Left hindlimb (tissue), 1 donor: ENCODE measurements at places on chromosomes 7 and 10.
A peak's percentile ranks its signal among the peaks of the same experiment; 100 is the strongest.

GRCh38 chr7:133662830-133663229, 410.0 kb downstream of the EXOC4 start:
- DNase-seq = no peak

DNA sequence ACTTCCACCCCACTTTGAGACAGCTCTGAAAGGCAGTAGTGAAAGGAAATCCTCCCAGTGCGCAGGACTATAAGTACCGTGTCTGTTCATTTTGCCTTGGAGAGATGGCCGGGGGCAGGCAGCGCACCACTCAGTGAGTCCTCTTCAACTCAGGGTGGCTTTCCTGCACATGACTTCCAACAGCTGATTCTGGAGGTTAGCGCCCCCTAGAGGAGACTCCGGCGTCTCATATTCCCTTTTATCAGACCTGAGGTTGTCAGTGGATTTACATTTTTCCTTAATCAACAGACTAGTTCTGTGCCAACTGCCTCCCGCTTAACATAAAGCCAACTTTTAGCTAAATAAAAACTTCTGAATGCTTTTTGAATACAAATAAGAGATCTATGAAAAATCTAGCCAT, 101.0 kb downstream of the HERPUD2 start:
- DNase-seq = no peak

DNA sequence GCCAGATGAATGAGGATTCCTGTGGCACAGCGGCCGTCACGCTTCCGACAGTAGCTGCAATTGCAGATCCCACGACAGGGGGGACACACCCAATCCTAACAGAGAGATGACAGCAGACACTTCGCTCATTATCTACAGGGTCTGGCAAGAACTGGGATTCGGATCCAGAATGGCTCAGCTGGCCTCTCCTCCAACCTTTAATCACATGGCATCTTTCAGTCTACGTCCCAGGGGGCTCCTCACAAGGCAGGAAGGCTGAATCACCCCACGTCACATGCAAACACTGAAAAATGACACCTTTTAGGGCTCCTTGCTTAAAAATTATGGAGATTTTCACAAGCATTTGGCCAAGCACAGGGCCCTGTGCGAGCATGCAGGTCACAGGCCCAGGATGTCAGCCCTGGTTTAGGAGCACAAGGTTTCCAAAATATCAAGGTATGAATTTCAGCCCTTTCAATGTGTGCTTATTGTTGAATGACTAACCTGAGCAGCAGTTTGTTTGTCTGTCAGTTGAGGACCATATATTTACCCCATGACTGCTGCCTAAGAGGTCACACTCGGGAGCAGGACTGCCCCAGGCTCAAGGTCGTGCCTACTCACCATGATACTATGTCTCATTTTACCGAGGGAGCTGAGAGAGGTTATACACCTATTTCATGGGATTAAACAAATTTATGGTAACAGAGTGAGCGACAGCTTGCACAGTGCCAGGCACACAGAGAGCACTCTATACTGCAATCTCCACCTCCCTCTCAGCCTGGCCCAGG, 42.5 kb downstream of the CDCA7L start:
- no peak for DNase-seq

DNA sequence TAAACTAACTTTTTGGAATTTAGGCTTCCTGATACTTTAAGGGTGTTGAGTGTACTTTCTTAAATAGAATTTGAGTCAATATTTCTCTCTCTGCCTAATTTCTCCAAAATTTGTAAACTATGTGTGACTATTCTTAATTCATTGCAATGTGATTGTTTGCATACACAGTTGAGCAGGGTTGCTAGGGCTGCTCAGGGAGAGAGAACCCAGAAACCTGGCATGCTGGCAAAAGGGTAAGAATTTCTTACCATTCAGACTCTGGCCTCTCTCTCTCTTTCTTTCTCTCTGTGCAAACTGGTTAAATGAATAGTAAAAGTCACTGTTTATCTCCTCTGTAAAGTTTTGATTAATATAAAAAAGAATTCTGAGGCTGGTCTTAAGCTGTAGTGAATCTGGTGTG, 51.0 kb upstream of the NAMPT start:
- no peak for DNase-seq

- peak; percentile 68 for DNase-seq
Observed at GRCh38 chr10:103281753-103282152, 4.8 kb downstream of the INA start.

GRCh38 chr10:72337039-72337629, 17.6 kb downstream of the DNAJB12 start:
- DNase-seq = peak; percentile 81

- DNase-seq = no peak
Observed at GRCh38 chr7:130667593-130668257, 823 bp downstream of the COPG2 start.

GRCh38 chr10:565676-566075, 123.8 kb downstream of the DIP2C start:
- no peak for DNase-seq

- DNase-seq = no peak
Observed at GRCh38 chr10:86262688-86263181, 103.9 kb downstream of the GRID1 start.

DNA sequence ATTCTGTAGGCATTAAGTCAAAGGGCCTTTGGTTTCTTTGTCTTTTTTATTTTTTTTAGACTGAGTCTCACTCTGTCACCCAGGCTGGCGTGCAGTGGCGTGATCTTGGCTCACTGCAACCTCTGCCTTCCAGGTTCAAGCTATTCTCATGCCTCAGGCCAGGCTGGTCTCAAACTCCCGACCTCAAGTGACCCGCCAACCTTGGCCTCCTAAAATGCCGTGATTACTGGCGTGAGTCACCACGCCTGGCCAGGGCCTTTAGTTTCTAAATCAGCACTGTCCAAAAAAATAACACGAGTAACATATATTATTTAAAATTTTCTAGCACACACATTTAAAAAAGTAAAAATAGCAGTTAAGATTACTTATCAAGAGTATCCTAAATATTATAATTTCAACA, 11.1 kb upstream of the ACSL5 start:
- no peak for DNase-seq

DNA sequence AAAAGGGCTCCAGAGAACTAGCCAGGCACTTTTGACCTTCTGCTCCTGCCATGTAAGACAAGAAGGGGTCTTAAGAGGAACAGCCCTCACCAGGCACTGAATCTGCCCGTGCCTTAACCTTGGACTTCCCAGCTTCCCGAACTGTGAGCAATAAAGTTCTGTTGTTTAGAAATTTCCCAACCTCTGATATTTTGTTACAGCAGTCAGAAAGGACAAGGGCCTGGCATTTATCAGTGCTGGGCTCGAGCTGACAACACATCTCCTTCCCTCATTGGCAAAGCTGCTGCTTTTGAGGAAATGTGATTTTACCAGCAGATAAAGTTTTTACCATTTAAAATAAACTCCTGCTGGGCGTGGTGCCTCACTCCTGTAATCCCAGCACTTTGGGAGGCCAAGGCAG, 103.5 kb downstream of the GPR26 start:
- DNase-seq = no peak

- no peak for DNase-seq
Observed at GRCh38 chr7:111145472-111145871, 54.5 kb downstream of the LRRN3 start.

DNA sequence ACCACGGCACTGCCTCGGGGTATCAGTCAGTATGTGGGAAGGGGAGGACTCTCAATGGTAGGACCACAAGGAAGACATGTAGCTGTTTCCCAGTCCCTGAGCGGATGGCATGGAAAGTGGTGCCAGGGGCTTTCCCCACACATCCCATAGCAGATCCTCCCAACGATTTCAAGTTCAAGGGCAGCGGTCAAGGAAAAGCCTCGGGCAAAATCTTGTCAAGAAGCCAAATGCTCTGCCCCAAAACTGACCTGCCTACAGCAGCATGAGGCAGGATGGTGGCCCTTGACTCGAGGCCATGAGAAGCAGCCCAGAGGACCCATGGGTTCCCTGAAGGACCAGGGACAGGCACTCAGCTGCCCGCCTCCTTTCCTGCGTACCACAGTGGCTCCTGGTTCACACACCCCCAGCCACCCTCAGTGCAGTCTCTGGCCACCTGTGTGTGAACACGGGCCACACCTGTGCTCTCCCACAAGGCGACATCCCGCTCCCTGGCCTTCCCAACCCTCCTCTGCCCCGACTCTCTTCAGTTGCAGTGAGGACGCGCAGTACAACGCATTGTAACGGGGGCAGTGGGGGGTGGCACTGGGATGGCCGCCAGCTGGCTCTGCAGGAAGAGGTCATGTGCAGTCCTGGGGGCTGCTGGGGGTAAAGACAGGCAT, 43.6 kb downstream of the CTBP2 start:
- no peak for DNase-seq

DNA sequence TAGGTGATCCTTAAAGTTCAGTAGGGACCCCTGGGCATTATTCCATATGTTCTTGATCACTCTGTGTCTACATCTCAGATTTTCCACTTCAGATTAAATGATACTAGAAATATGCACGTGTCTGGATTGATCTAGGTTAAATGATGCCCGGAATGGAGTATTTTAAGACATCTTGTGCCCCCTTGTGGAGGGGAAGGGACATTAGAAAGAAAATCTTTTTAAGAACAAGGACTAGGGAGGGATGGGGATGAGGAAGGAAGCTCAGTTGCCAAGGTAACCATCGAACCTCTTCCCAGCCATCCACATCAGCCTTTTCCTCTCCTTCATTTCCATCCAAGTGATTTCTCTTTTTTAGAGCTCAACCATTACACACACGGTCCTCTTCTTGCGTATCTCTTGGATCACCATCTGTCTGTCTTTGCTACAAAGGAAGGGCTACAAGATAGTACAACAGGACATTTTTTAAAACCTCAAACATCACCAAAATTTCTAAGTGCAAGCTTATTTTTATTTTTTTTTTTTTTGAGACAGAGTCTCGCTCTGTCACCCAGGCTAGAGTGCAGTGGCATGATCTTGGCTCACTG, 40.5 kb downstream of the PRSS2 start:
- no peak for DNase-seq

GRCh38 chr7:133114519-133114918, 32.6 kb upstream of the CHCHD3 start:
- no peak for DNase-seq

DNA sequence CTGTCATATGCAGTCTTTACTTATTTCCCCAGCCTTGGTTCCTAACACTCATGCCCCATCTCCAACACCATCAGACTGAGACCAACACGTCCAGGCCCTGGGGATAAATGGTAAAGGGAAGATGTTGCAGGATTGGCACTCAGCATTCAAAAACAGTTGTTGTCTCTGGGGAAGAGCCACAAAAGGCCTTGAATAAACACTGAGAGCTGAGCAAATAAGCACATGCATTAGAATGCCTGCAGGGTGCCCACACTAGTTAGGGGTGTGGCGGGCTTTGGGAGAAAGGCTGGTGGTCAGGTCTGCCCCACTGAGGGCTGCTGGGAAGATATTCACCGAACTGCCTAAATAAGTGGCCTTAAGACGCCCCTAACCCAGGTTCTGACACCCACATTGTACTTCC, 391.0 kb downstream of the GFRA1 start:
- no peak for DNase-seq

DNA sequence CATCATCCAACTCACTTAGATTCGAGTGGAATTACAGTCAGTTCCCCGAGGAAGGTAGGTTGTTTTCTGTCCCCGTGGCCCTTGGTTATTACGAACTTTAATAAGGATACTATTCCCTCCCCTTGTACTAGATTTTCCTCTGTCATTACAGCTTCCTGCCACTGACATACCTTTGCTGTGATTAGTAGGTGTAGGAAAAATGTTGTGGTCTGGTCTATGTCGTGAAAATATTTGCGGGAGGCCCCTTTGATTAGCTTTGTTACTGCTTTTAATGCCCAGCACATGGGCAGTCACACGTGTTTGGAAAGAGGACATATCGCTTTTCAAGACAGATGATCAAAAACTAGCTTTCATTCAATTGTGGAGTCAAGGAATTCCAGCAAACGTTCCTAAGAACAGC, 92.2 kb downstream of the GATA3 start:
- DNase-seq = no peak

GRCh38 chr10:75007646-75008045, 103.8 kb upstream of the SAMD8 start:
- DNase-seq = no peak

GRCh38 chr7:99478464-99479440, 6.1 kb downstream of the ZNF789 start:
- DNase-seq = no peak

- no peak for DNase-seq
Observed at GRCh38 chr10:101047961-101048892, 13.6 kb upstream of the KAZALD1 start.

DNA sequence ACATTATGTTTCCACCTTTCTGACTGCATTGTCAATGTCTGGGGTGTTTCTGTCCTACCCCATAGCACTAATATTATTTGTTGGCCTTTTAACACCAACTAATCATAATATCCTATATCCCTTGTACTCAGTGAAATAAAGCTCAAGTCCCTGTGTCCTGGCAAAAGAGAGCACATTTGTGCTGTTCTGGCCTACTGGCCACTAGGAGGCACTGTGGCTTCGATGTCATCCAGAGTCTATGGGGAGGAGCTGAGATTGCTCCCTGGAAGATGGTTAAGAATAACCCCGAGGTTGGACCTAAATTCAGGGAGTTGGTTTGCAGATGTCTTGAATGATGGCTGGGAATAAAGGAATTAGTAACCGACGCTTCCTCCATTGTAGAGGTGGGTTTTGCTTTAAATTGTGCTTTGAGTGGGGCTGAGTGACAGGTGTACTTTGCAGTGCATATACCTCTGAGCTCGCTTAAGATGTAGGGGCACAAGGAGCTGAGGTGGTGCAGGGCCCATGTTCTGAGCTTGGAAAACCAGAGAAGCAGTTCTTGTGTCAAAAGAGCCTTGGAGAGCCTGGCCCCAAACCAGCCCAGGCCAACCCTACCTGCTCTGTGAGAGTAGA, 191.2 kb upstream of the PRSS1 start:
- DNase-seq = no peak

DNA sequence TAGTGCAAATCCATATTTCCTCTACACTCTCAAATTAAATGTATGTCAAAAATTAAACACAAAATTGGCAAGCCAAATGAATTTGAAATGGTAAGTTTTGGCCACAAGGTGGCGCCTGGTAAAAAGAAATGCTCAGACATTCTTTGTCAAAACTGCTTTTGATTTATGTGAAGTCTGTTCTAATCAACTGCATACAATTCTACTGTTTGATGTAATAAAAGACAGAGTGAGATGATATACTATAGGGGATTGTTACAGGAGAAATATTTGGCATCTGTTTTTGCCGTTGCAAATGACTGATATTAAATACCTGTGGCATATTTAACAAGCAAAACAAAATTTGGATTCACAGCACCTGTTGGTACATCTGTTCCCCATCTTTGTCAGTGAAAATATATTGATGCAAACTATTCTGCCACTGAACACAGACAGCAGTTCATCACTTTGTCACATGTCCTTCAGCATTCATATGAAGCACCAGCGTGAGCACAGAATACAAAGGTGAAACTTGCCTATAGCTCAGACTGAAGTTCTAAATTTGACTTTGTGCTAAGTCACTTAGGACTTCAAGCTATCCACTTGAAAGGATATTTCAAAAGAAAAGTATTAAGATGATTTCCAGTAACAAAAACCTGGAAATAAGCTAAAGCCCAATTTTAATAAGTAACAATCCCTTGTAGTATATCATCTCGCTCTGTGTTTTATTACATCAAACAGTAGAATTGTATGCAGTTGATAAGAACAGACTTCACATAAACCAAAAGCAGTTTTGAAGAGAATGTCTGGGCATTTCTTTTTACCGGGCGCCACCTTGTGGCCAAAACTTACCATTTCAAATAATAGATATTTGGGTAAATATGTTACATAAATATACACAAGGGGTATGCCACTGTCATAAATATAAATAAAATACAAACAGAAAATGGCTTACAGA, 10.2 kb upstream of the CH25H start:
- DNase-seq = no peak

- no peak for DNase-seq
Observed at GRCh38 chr7:51328351-51328801, 11.8 kb upstream of the COBL start.

- DNase-seq = no peak
Observed at GRCh38 chr10:121404611-121405010, 193.6 kb downstream of the FGFR2 start.
